ENCODE measurements at places on chromosomes 13 and 19.
A peak's percentile ranks its signal among the peaks of the same experiment; 100 is the strongest.

- H3K27me3 ChIP-seq, result no peaks in the 10 kb centered on the region
- peaks cover 3% of the 10 kb centered on the region for H3K36me3 ChIP-seq
- DNase-seq, result no peak
- H3K4me1 ChIP-seq, result peaks cover 43% of the 10 kb centered on the region
Observed at GRCh38 chr19:14418856-14419105, 360 bp downstream of the DDX39A start.

GRCh38 chr13:100306434-100306999 lies 217.6 kb downstream of the PCCA start:
- H3K27ac ChIP-seq, result no peak overlapping the region
- H3K36me3 ChIP-seq, result no peaks in the 10 kb centered on the region
- DNase-seq, result no peak
- no peak overlapping the region for H3K4me3 ChIP-seq

DNA sequence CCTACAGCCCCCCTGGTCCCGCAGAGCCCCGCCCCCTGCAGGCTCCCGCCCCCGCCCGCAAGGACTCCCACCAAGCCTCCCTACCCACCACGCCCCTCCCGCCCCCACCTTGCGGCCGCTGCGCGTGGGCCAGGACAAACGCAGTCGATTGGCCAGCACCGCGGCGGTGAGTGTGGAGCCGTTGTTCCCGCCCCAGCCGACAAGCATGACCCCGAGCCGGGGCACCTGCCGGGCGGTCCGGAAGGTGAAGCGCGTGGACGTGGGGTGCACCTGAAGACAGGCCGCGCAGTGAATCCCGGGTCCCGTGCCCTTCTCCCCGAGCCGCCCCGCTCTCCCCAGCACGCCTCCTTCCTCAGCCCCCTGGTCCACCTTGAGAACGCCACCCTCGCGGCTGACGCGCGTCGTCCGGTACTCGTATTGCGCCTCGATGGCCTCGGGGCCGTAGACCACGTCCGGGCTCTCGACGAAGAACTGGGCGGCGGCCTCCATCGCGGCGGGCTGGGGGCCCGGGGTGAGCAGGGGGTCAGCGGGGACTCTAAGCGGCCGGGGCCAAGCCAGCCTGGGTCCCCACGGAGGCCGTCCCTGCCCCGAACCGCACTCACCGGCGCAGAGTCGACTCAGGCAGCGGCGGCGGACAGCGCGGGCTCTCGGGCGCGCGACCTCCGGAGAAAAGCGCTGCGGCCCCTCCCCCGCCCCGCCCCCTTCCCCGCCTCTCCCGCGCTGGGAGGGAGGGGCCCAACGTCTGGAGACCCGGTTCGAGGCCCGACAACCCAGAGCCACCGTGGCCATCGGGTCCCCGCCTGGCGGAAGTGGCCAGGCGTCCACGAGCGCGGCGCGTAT lies at the start of gene ISYNA1:
TSS of gene ISYNA1 (minus strand) at position 643 of the 840 bp plus-strand sequence. CDS start at position 489, 154 bp downstream.
- peak within 1 kb of the TSS; percentile 61 for H3K27ac ChIP-seq
- H3K4me3 ChIP-seq, result no peak within 1 kb of the TSS
- no peaks in the 10 kb centered on the region for H3K27me3 ChIP-seq
- H3K4me1 ChIP-seq, result peaks cover 40% of the 10 kb centered on the region
- DNase-seq, result peak; percentile 39

- no peaks in the 10 kb centered on the region for H3K4me1 ChIP-seq
- no peak overlapping the region for H3K4me3 ChIP-seq
- peaks cover 24% of the 10 kb centered on the region for H3K36me3 ChIP-seq
Observed at GRCh38 chr19:17116996-17117702, 41.6 kb downstream of the MYO9B start.

Measured in CD4-positive, CD25-positive, alpha-beta regulatory T cell (primary cell).